ENCODE measurements at places on chromosomes 1 and 21.
A peak's percentile ranks its signal among the peaks of the same experiment; 100 is the strongest.

- DNase-seq = no peak
Observed at GRCh38 chr1:8424539-8425116, 106.7 kb downstream of the SLC45A1 start.

- no peak for DNase-seq
Observed at GRCh38 chr1:33047290-33047689, 10.6 kb upstream of the AK2 start.

GRCh38 chr1:210464519-210465039 is 135.9 kb downstream of the HHAT start:
- DNase-seq = peak; percentile 57

- DNase-seq = no peak
Observed at GRCh38 chr1:225998560-225999226, 450 bp downstream of the SDE2 start.

DNA sequence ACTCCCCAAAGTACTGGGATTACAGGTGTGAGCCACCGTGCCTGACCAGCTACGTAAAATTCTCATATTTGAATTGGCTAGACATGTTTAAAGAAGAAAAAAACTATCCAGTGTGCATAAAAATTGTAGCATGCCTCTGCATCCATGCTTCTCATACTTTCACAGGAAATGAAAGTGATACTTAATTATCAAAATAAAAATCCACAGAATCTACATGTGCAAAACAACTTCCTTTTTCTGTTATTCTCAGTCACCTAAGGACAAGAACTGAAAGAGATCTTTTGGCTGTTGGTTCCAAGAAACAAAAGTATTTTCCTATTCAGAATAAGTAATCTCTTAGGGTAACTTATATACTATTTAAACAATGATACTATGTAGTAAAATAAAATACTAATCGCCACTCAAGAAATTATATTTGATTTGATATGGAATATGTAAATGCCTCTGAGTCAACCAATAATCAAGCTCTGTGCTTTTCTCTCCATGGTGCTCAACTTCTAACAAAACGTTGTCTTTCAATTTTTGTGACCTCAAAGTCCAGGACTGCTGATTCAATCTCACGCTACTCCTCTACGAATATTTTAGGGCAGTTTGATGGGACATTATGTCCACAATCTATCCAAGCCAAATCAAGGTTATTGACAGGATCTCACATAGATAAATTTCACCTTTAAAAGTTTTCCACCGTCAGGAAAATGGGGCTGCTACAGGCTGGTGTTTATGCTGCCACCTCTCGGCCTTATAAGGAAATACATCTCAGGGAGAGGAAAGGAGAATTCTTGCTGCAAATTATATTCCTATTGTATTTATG is 102.7 kb downstream of the ZNF281 start:
- DNase-seq = peak; percentile 20
